Activated CD8-positive, alpha-beta memory T cell treated with anti-CD3 and anti-CD28 coated beads, Interleukin-2, amount 50 U/mL, for 4 hours (primary cell): ENCODE measurements at places on chromosomes 2 and 18.

GRCh38 chr2:120834206-120834605, 98.5 kb downstream of the GLI2 start:
- no peak for DNase-seq

DNA sequence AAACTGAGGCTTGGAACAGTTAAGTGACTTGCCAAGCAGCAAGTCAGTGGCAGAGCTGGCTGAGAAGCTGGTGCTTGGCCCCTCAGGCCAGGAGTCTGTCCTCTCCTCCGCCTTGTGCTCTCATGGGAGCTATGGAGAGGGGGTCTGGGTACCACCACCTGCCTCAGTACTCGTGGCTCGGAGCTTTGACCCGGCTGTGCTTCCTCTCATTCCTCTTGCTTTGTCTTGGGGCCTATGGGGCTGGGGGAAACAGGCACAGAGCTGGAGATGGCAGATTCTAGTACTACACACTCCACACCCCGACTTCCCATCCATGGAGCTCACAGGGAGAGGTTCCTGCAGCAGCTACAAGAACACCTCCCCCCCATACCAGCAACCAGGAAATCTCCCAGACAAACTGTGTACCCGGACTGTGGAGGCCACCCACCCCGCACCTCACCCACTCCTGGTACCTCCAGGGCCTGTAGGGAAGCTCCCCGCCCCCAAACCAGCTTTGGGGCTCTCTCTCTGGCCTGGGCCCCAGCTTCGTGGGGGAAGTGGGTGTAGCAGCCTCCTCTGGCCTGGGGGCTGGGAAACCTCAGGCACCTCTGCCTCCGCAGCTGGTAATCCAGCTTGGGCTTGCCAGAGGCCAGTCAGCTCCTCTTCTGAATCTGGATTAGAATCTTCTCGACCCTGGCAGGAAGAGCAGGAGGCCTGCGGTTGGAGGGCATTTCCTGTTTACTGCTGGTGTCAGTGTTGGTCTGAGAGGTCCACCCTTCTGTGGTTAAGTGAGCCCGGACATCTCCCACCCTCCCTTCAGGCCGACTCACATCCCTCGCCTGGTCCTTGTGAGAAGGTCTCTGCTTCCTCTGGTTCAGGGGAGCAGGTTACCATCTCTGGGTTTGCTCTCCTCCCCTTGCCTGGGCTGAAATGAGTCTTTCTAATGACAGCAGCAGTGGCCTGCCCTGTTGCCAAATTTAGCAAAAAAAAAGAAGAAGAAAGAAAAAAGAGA, 22.3 kb upstream of the RHOB start:
- no peak for DNase-seq

DNA sequence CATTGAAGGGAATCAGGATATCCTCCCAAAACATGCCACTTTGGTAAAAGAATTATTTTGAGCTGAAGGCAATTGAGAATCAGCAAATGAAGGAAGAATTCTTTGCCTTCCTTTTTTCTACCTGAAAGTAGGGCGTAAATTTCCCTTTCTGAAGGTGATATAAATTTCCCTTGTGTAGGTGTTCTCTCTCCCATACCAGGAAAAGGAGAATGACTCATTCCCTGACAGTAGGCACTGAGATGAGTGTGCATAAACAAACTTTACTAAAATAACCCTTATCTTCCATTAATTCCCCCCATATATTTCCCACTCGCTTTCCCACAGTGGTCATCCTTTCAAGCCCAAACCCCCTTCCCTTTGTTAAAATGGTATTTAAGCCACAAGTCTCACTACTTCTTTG, 1339.0 kb downstream of the LRP1B start:
- no peak for DNase-seq

DNA sequence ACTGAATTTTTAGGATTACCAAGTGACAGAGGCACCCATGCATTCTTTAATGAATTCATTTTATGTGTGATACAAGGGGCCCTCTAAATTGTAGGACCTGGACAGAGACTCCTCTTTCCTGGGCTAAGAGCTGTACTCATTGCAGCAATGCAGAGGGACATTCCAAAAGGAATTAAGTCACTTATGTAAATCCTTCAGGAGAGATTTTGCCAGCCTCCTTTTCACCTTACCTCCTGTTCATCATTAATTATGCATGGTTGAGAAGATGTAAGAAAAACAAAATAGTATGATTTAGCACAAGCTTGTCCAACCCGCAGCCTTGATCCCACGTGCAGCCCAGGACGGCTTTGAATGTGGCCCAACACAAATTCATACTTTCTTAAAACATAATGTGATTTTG, 84.5 kb upstream of the TANK start:
- DNase-seq, result no peak

DNA sequence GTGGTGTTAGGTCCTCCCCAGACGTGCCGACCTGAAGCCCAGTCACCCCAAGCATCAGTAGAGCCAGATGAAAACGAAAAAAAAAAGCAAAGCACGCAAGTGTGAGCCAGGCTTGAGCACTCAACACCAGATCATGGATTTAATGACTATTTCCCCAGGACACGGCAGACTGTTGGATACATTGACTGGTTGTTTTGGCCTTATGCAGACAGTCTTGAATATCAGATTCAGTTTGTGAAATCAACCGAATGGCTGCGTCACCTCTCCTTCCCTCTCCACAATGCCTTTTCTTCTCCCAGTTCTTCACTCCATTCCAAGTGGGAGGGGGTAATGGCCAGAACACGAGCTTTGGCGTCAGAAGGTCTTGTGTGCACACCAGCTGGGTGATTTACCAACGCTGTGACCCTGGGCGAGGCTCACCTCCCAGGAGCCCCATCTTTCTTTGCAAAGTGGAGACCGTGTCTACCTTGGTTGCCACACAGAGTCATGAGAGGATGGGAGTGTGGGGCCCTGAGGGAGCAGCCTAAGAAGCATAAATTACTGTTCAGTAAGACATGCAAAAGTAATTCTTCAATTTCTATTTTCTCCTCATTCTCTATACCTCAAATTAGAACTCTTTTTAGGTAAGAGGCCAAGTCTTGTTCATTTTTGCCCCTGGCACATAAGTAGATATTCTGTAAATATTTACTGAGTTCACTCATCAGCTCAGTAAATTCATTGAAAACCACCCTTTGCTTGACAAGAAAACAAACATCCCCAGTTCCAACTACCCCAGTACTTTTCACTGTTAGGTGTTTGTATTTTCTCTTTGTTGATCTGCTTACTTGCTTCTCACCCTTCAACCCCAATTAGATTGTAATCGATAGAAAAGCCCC, 181.1 kb upstream of the COPS8 start:
- no peak for DNase-seq

DNA sequence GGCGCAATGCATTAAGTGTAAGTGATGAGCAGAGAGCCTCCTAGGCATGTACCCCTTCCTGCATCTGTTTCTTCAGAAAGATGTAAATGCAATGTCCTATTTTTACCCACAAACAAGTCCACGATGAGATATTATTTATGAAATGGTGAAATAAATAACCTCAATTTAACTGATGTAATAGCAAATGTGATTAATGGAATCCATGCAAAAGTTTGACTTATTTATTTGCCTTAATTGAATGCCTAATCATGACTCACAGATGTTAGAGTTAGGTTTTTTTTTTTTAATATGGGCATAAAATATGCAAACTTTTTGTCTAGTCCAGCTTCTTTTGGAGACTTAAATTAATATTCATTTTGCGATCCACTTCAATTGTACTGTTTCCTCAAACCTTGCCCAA, 67.7 kb upstream of the ITGA4 start:
- no peak for DNase-seq

GRCh38 chr2:215598376-215598975, 162.6 kb upstream of the FN1 start:
- no peak for DNase-seq

DNA sequence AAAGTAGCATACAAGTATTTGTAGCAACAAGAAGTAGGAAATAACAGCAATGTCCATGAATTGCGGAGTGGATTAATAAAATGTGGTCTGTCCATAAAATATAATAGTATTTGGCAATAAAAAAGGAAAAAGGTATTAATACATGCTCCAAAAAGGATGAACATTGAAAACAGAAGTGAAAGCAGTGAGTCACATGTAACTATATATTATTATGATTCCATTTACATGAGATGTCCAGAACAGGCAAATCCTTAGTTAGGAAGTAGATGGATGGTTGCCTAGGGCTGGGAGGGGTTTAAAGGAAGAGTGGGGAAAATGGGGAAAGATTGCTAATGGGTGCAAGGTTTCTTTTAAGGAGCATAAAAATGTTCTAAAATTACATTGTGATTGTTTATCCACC, 44.5 kb downstream of the CCDC74A start:
- DNase-seq, result no peak

DNA sequence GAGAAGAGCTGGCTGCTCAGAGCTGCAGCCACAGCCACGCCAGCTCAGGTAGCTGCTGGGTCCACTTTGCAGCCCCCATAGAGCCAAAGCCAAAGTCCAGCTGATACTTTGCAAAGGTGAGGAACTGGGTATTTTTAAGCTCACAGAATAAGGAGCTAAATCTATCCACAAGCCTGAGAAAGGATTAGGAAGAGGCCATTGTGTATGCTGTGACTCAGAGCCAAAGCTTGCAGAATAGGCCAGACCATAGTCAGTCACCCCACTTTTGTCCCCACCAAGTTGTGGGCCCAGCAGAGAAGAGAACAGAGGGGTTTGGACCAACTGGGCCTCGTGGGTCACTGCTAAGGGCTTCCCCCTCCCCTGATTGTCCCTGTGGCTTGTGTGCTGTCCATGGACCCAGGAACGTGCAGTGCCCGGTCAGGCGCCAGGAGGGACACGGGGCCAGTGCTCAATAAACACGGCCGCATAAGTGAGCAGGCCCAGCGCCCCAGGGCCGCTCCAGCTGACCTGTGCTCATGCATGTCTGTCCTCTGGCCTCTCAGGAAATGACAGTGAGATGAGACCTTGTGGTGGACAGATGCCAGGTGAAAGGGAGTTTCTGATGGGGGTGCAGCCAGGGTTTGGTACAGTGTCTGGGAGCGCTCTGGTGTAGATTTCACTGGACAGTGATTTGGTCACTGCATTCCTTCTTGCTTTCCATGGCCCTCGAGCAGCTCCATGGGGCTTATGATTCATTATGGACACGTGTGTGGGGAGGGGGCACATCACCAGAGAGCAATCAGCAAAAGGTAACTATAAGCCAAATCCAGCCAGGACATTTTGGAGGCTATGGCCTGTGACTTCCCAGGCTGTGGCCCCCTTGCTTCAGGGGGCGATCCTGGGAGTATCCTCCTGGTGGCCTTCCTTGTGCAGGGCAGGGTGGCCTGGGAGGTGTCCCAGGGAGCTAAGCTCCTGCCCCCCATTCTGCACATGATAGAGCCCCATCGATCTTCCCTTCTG, 31.3 kb downstream of the MAL start:
- no peak for DNase-seq

DNA sequence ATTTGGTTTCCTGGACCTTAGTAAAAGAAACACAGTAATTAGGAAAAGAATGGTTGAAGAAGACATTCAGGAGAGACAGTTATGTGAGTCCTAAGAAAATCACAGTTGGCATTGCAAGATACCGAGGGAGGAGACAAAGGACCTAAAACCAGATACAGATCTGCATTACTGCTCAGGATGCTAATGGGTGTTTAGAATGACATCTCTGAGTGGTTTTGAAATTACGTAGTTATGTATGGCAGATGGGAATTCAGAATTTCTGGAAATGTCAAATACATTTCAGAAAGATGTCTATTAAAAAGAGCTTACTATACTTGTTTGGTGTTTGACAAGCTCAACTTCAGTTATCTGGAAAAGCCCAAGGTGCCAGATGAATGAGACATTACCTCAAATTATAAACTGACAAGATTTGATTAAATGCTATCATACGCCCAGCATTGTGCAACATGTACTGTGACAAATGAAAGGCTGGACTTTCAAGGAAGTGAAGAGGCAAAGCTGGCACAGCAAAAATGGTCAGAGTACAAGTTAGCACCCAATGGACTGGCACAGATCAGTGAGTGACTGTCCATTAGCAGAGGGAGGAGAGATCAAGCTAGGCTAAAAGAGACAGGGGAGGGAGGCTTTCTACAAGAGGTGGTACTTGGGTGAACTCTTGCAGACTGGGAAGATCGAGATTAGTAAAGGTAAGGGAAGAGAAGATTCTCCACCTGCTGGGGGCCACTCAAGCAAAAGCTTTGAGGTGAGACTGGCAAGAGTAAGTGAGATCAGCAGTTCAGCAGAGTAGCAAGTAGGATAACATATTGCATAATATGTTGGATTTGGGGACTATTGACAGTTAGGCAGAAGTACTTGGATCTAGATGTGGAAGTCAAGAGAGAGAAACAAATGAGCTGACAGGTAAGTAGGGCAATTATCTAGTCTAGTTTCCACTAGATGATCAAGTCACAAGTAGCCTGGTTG, 168.9 kb downstream of the CYRIA start:
- no peak for DNase-seq

GRCh38 chr2:177246000-177246399, 18.5 kb downstream of the NFE2L2 start:
- no peak for DNase-seq

DNA sequence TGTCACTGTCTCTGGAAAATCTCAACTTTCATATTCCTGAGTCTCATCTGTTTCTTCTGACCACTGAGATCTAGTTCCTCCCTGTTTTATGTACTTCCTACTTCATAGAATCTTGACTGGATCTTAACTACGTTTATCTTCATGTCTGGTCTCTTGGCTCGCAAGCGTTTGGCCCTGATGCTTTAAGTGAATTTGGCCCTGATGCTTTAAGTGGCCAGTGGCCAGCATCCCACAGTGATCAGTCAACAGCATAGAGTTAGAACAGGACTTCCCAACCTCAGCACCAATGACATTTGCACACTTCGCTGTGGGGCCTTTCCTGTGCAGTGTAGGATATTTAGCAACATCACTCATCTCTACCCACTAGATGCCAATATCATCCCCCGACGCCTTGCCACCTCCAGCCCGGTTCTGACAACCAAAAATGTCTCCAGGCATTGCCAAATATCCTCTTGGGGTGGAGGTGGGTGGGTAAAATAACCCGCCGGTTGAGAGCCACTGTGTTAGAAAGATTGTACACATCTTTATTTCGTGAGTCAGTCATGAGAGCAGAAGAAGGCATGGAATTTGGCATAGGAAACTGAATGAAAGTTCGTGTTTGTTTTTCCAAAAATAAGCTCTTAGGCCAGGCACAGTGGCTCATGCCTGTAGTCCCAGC, 12.2 kb downstream of the TM4SF20 start:
- no peak for DNase-seq

DNA sequence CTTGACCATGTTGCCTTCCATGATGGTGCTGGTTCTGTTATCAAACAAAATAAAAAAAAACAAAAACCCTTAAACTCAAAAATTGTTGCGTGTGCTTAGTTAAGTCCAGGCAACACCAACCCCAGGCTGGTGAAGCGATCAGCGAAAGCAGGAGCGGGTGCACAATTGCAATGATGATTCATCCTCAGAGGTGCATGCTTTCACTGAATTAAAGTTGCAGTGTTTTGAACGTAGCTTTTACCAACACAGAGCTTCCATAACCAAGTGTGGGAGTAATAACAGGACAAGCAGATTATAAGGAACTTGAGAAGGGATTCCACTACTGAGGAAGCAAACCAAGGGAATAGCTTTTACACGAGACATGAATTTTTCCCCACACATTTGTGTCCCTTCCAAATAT, 39.7 kb upstream of the RAPH1 start:
- no peak for DNase-seq
